NCI-H1436 (cell line): ENCODE measurements at places on chromosomes 6 and 20.

GRCh38 chr6:155078331-155078745 lies 83.2 kb downstream of the TIAM2 start:
- no peak for DNase-seq

GRCh38 chr20:62700261-62700930 lies 8.2 kb upstream of the NTSR1 start:
- DNase-seq, result no peak

DNA sequence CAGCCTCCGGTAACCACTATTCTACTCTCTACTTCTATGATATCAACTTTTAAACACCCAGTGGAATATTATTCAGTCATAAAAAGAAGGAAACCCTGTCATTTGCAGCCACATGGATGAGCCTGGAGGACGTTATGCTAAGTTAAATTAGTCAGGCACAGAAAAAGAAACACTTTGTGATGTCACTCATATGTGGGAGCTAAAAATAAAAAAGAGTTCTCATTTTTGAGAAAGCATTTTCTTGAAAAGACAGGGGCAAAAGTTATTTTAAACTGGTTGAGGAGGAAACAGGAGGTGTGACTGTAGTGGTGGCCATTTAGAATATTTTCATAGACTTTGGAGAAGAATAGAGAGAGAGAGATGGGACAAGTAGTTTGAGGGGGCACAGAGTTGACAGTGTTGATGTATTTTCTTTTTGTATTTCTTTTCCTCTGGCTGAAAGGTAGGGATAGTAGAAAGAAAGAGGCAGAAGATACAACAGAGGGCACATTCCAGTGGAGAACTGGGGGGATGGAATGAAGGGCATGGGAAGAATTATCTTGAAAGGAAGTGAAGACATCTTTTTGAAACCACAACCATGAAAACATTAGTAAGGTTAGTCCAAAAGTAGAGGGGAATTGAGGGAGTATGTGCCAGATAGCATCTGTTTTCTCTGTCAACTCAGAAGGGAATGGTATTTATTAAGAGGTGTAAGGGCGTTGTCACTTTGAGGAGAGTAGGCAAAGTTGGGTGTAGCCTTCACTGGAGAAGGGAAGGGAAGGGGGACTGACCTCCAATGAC lies 181.3 kb upstream of the GMDS start:
- DNase-seq, result no peak

DNA sequence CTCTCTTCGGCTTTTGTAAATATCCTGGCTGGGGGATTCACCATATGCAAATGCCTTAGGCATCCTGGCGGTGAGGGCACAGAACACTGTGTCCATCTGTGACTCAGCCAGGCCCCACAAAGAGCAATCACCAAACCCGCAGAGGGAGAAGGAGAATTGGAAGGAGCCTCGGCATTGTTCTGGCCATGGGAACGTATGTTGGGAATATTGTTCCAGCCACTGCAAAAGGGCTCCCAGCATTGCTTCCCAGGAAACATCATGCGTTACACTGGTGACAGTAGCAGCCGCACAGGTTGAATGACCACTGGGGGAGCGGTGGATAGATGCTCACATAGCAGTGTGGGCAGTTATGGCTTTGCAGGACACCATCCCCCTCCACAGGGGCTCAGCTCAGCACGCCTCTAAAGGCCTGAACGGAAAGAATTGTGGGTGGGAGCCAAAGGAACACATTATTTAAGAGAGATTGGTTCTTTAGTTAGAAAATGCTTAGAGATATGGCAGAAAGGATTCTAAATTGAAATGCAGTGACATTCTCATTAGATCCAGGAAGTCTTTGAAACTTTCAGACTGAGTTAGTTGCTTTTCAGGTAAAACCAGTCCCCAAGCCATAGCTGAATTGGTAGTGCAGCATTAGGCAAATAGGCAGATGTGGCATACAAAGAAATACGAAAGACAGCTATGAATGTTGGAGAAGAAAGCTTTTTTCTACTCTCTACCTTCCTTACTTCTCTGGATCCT lies 104.3 kb downstream of the RNF144B start:
- DNase-seq, result no peak

DNA sequence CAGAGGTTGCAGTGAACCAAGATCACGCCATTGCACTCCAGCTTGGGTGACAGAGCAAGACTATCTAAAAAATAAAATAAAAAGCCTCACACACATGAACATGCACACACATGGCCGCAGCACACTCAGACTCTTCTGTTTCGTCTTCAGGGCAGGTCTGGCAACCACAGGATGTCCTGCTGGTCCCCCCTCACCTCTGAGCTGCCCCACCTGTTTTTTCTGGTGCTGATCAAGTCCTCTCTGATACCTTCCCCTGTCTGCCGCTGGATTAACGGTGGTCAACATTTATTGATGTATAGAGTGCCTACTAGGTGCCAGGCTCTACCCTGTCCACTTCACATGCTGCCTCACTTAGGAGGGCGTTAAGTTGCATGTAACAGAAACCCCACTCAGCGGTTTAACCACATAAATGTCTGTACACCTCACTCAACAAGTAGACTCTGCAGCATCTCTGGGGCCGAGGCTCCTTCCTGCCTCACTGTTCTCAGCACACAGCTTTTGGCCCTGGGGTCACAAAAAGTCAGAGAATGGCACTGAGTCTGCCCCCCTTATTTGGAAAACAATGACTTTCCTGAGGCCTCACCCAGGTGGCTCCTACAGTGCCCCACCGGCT lies 4.5 kb upstream of the AP5S1 start:
- no peak for DNase-seq

- DNase-seq, result no peak
Observed at GRCh38 chr6:92404281-92404680, 1015.1 kb downstream of the EPHA7 start.

- peak; percentile 40 for DNase-seq
Observed at GRCh38 chr6:149862922-149863697, 1.0 kb downstream of the LRP11 start.

- no peak for DNase-seq
Observed at GRCh38 chr6:46347669-46348068, 143.6 kb downstream of the RCAN2 start.

DNA sequence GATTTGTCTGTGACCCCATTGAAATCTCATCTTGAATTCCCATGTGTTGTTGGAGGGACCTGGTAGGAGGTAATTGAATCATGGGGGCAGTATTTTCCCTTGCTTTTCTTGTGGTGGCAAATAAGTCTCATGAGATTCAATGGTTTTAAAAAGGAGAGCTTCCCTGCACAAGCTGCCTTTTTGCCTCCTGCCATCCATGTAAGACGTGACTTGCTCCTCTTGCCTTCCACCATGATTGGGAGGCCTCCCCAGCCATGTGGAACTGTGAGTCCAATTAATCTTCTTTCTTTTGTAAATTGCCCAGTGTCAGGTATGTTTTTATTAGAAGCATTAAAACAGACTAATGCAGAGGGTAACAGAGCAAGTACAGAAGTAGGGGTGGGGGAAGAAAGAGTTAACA lies 1097.0 kb upstream of the ADGRB3 start:
- no peak for DNase-seq

- DNase-seq, result no peak
Observed at GRCh38 chr6:113425977-113426660, 431.0 kb upstream of the MARCKS start.

DNA sequence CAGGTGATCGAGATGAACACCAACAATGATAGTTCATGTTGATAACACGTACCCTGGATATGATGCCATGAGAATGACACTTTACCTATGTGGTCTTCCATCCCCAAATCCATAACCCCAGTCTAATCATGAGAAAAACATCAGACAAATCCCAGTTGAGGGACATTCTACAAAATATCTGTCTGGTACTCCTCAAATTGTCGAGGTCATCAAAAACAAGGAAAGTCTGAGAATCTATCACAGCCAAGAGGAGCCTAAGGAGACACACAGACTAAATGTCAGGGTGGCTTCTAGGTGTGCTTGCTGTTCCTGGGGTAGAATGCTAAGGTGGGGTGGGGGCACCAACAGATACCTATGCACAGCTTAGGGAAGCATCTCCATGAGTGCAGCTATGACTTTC lies 2.8 kb upstream of the RNF8 start:
- no peak for DNase-seq

DNA sequence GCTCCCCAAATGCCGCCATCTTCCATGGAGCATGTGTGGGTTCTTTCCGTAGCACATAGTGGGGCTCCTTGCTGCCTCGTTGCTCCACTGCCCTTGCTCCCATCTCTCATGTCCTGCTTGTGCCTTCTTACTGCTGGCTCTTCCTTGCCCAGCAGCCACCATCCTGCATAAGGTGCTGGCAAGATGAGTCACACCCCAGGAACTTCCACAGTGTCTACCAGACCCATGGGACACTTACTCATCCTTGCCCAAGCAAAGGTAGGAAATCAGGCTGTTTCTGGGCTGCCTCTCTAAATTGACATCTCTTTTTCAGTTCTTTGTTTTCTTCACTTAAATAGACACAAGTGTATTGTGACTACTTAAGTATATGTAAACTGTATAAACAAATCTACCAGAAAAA lies 39.4 kb upstream of the RGS17 start:
- DNase-seq, result no peak

DNA sequence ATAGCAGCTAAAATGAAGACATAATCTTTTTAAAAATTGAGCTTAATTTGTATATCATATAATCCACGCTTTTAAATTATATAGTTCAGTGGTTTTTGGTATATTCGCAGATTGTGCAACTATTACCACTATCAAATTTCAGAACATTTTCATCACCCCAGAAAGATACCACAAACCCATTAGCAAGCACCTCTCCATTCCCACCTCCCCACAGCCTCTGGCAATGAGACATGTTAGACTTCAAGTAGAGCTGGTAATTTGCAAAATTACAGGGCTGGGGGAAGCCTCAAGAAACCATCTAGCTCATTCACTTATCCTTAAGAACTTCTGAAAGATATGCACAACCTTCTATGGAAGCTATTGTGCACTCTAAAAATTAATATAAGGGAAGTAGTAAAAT lies 37.2 kb downstream of the TRMT6 start:
- DNase-seq, result no peak

GRCh38 chr6:44234101-44235025 lies 11.0 kb downstream of the SLC29A1 start:
- no peak for DNase-seq

DNA sequence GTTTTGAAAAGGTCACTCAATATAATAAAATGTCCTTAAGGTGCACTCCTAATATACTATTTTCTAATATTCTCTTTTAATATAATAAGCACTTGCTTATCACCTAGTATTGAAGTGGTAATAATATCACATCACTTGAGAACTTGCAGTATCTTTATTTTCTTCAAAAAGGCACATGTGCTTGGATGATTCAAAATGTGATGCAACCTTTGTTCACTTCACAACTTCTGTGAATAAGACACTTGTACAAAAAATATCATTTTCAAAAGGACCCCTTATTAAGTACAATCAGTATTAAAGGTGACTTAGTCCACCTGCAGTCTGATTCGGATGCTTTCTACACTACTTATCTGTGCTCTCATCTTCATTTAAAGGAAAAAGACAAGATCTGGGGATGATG lies 3.4 kb downstream of the PRELID3B start:
- DNase-seq, result no peak

GRCh38 chr20:43960231-43960630 lies 45.6 kb downstream of the TOX2 start:
- no peak for DNase-seq

DNA sequence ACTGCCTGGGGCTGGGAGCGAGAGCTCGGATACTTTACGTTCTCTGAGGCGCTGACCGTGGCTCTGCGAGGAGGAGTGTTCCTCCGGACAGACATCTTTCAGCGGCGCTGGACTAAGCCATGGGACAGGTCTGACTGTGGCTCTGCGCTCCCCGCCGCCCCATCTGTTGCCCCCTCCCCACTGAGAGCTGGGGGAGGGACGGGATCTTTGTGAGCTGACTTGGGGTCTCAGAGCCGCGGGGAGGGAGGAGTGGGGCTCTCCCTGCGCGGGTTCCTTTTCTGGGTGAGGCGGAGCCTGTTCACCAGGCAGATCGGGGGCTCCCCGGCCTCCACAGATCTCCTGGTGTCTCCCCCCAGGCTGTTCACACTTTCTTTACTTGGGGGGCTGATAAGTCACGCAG lies 11.3 kb upstream of the GATA5 start:
- no peak for DNase-seq

GRCh38 chr6:143126574-143126941 lies 65.9 kb downstream of the AIG1 start:
- no peak for DNase-seq

DNA sequence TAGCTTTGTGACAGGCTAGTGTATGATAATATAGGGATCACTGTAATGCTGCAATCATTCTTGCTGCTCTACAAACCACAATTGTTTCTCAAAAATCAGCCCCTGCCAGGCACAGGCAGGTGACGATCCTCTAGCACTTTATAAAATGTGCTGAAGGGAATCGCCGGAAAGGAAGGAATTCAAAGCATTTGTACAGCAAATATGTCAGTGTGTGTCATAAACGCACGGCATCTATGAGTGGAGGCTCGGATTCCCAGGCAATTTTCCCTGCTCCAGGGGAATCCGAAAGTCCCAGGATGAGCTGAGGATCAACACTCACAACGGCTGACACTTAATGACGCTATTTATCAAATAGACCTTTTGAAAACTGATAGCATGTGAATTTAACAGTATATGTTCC lies 1.4 kb downstream of the PHACTR1 start:
- DNase-seq, result no peak

DNA sequence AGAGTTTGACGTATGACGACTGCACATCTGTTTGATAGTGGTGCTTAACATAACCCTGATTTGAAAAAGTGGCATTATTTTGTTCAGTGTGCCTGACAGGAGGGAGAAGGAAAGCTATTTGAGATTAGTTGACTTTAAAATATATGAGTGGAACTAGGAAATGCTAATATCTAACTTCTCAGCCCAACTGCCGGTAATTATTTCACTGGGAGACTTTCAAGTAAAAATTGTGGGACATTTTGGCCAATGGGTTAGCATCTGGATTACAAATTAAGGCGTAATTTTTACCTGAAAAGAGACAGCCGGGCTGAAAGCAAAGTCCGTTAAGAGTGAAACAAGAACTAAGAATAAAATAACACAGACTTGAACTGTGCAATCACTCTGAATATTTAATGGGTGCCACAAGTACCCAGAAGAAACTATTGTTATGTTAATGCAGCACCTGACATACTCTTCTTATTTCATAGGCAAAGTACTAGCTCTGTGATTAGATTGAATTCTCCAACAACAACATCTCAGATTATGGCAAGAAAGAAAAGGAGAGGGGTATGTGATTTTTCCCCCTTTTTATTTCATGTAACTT lies 2.0 kb downstream of the HEY2 start:
- DNase-seq, result no peak

DNA sequence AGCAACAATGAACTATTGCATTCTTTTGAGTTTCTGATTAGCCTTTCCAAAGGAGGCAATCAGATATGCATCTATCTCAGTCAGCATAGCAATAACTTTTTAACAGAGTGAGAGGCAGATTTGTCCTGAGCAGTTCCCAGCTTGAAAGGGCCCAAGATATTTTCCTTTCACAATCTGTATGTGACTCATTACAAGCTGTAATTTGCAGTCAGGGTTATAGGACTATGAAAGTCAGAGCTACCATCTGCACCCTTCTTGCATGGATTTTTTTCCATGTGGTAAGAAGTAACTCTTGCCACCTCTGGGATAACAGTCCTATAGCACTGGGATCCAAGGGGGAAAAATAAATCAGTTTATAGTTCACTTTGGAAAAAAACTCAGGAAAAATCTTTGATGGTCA lies 318.2 kb upstream of the RGS17 start:
- DNase-seq, result no peak

- no peak for DNase-seq
Observed at GRCh38 chr20:35181731-35182130, 9.9 kb downstream of the PROCR start.

GRCh38 chr6:31966506-31966905 lies 5.4 kb downstream of the DXO start:
- no peak for DNase-seq

GRCh38 chr20:25399037-25399430 lies 8.4 kb upstream of the ABHD12 start:
- peak; percentile 31 for DNase-seq
